ENCODE measurements at places on chromosomes 1 and 21.

- DNase-seq, result no peak
Observed at GRCh38 chr1:25727635-25728286, 72.2 kb upstream of the SELENON start.

- no peak for DNase-seq
Observed at GRCh38 chr1:77065693-77066342, 153.4 kb downstream of the PIGK start.

DNA sequence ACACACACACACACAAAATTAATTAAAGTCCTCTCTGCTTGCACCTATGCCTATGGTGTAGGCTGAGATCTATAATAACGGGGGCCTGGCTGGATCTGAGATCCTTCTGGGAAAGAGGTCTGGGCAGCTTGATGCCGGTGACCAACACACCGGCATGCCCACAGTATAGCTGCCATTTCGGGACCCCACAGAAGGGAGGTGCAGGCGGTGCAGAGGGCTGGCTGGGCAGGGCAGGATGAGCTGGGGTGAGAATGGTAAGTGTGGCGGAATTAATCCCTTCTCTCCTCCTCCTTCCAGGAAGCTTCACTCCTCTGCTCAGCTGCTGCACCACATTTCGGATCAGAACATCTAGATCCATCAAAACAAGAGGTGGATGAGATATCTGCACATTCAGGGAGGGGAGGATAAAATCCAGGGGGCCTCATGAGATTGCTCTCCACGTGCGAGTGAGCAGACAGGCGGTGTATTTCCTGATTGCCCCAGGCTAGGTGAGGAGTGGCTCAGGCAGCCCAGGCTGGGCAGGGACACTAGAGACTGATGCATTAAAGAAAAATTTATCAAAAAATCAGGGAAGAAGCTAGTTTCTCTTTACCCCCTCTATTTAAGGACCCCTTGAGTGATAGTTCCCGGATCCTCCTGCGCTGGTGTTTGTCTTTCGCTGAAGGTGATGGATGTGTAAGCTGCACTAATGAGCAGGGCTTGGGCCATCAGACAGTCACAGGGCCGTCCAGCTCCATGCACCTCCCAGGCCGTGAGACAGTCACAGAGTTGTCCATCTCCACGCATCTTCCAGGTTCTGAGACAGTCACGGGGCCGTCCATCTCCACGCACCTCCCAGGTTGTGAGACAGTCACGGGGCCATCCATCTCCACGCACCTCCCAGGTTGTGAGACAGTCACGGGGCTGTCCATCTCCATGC lies 449.9 kb downstream of the PTPRU start:
- no peak for DNase-seq

DNA sequence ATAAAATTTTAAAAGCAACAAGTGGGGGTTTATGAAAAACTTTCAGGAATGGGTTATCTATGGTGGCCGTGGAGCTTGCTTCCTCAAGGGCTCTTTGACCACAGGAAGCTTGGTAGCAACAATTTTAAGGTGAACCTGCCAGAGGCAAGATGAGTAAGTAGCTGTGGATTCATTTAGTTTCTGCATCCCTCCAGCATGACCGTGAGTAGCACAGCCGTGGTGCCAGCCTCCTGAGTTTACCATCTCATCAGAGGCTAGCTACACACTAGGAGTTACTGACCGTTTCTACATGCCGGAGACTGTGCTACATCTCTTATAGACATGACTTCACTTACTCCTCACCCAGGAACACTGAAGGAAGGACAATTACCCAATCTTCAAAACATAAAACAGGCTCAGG lies 30.1 kb upstream of the PLEKHG5 start:
- no peak for DNase-seq

- DNase-seq, result no peak
Observed at GRCh38 chr1:220182656-220183055, 88.7 kb downstream of the IARS2 start.

DNA sequence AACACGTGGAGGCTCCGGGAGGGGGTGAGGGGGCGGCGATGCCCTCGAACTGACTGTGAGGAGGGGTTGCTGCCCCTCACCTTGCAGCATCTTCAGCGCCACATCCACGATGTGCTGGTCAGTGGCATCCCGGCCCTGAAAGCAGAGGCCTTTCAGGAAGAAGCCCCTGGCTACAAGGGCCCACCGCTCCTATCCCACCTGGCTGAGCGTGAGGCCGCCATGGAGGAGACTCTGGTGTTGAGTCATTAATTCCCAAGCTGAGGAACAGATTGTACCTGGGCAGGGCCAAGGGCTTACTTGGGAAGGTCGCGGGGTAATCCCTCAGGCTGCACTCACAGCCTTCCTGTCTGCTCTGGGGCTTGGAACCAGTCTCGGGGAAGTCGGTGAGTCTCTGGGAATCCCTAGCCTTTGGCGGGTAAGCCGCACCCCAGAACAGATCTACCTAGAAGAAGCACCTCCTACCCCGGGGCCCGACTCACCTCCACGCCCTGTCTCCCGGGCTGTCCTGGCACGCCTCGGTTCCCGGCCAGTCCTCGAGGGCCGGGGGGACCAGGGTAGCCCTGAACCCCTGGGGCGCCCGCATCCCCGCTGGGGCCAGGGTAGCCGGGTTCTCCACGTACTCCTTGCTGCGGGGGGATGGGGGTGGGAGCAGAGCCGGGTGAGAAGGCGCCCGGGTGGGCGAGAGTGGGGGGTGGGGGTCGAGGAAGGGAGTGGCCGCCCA lies 13.9 kb downstream of the COL9A2 start:
- no peak for DNase-seq

- no peak for DNase-seq
Observed at GRCh38 chr1:98991127-98992012, 13.3 kb downstream of the PLPPR5 start.

- no peak for DNase-seq
Observed at GRCh38 chr1:59522925-59523505, 226.1 kb downstream of the FGGY start.

DNA sequence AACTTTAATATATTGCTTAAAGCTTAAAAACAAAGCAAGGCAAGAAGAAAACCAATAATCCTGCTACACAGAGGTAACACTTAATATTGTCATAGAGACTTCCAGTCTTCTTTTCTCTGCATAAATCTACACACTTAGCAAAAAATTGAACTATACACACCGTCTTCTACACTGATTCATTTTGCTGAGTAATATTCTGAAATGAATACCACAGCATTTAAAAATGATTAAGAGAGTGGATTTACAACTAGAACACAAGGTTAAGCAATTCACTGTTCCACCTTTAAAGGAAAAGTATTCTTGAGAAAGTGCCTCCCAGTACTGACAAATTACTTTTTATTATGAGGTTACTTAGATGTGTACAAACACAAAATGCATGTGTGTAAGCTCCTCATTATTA lies 22.2 kb upstream of the ITPKB start:
- DNase-seq, result no peak

DNA sequence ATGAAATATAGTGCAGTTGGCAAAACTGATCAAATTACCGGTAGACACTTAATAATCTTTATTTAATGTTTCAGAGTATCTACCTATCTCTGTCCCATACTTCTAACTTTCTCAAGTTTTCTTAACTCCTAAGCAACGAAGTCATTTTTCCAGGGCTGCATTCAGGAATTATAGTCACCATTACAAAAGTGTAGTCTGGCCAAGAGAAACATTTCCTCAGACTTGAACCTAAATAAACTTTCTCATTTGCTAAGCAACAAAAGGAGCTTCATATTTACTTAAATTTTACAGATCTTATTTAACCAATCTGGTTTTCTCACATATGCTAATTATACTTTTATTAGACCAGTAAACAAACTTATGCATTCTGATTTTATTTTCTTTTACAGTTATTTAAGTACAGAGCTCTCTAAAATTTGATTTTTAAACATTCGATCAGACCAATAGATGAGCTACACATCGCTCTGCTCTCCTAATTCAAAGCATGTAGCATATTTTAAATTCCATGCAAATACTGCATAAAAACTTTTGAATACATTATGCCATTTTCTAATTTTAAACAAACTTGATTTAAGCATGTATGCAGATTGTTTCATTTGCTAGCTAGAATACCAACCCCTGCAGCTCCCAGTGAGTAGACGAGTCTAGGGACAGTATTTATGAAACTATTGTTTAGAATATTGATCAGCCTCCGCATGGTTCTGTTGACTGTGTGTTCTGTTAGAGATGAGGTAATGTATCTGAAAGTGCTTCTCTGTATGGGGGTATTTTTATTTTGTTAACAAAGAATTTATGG lies 201.4 kb downstream of the CHRM3 start:
- no peak for DNase-seq

GRCh38 chr1:83761167-83762038 lies 237.5 kb downstream of the TTLL7 start:
- DNase-seq, result no peak

GRCh38 chr1:110540891-110541685 lies 22.1 kb upstream of the KCNA10 start:
- DNase-seq, result no peak

DNA sequence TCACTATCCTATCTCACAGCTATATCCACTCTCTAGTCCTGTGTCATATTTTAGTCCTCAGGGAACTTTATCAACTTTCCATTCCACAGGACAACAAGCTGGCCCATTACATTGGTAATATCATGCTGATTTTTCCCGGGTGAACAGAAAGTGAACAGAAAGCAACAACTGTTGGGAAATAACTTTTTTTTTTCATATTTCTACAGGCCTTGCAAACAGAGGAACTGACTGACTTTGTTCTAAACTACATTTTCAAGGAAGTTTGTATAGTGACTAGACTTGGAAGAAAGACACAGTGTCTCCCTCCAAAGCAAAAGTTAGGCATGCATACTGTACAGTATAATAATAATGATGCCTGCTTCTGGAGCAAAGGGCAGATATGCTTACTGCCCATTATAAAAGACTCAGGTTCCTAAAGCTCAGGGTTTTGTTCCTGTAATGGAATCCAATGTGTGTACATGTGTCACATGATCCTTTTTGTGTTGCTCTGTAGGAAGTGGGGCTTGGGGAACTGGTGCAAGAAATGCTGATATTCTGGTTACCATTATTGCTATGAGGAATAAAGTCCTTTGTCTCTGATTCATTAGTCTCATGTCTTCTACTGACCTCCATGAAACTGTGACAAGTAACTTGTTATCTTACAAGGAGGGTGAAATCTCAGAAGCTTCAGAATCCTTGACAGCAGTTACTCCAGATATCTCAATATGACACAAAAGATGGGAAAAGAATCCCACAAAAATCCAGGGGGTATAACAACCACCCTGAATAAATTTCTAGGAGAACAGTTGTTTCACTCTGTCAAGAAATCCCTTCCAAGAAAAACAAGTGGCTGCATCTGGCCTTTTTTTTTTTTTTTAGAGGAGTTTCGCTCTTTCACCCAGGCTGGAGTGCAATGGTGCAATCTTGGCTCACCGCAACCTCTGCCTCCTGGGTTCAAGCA lies 17.7 kb upstream of the NTPCR start:
- DNase-seq, result no peak

DNA sequence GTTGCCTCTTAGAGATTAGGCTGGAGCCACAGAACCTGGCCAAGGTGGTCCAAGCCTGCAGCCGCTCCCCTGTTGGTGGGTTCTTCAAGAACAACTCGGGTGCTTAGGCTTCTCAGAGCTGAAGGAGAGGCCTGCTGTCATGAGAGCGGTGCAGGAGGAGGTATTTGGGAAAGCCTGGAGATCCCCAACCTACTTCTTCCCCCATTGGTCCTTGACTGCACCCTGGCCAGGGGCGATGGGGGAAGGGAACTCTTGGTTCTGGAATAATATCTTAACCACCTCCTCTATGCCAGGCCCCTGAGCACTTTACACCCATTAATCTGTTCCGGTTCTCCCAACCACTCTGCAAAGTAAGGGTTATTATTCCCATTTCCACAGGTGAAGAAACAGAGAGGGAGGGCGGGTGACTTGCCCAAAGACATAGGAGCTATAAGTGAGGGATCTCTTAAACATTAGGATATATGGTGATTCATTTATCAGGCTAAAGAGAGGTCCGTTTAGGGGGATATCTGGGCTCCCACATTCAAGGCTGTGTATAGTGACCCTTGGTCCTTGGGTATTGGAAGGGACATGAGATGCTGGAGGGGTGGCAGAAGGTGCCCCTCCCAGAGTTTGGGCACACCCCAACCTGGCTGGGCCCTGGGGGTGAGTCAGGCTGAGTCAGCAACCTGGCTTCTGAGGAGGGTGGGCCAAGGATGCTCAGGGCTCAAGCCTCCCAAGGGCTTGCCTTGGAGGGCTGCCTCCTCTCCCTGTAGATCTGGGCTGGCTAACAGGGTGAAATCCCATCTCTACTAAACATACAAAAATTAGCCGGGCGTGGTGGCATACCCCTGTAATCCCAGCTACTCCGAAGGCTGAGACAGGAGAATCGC lies 5.2 kb downstream of the TRNP1 start:
- no peak for DNase-seq

DNA sequence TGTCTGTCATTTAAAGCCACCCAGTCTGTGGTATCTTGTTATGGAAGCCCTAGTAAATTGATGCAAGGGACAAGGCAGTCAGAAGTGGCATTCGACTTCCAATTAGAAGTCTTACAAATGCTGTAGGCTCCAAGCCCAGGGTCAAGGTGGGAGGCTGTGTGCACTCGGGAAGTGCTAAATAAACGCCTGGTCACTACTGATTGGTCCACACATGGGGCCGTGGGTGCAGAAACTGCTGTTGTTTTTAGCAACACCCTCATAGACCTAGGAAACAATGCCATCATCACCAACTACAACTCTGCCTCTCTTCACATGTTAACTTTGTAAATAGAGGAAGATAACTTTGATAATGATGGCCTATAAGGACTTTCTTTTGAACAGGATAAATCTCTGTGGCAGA lies 20.2 kb upstream of the ZBTB21 start:
- no peak for DNase-seq

DNA sequence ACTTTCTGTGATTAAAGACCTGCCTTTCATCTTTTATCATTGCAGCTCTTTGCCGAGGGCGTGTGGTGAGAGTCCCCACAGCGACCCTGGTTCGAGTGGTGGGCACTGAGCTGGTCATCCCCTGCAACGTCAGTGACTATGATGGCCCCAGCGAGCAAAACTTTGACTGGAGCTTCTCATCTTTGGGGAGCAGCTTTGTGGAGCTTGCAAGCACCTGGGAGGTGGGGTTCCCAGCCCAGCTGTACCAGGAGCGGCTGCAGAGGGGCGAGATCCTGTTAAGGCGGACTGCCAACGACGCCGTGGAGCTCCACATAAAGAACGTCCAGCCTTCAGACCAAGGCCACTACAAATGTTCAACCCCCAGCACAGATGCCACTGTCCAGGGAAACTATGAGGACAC lies 32.0 kb downstream of the PTGFRN start:
- no peak for DNase-seq

DNA sequence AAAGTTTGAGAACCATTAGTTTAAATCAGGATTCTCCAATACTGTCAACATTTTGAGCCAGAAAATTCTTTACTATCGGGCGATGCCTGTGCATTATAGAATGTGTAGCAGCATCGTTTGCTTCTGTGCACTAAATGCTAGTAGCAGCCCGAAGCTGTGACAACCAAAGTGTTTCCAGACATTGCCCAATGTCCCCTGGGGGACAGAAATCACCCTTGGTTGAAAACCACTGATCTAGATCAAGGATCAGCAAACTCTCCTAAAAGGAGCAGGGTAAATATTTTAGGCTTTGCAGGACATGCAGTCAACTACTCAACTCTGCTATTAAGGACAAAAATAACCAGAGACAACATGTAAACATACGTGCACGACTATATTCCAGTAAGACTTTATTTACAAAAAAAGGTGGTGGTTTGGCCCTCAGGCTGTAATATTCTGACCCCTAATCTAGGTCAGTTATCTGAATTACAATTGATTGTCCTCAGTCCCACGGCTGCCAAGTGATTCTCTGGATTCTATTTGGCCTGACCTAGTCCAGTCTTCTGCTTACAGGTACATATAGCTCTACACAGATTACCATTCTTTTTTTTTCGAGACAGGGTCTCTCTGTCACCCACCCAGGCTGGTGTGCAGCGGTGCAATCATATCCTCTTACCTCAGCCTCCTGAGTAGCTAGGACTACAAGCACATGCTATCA lies 10.6 kb downstream of the FAF1 start:
- no peak for DNase-seq

All from activated CD4-positive, alpha-beta T cell treated with anti-CD3 and anti-CD28 coated beads for 1 hour (primary cell).